ENCODE measurements at places on chromosomes 5 and 9. TPM values are rescaled to one million over a fixed set of nuclear protein-coding genes. Genes with fewer than 3 reads are reported as not detected.

GCNT4 gene
- total RNA-seq = 0.59 TPM

MEGF10 gene
- total RNA-seq = 0.05 TPM

AHRR gene
- total RNA-seq = 3.0 TPM

TMOD1 gene
- 0.39 TPM for total RNA-seq

PTGR1 gene
- total RNA-seq = 111 TPM

CRB2 gene
- not detected for total RNA-seq

PHYHD1 gene
- total RNA-seq = 33.5 TPM

SMIM33 gene
- not detected for total RNA-seq

SLC6A7 gene
- not detected for total RNA-seq

ATP10B gene
- not detected for total RNA-seq

AK8 gene
- total RNA-seq = 1.4 TPM

Measured in cardiac ventricle fibroblast (primary cell).